Caudate nucleus (tissue), 63 donors: ENCODE measurements at places on chromosomes 12 and 14.

DNA sequence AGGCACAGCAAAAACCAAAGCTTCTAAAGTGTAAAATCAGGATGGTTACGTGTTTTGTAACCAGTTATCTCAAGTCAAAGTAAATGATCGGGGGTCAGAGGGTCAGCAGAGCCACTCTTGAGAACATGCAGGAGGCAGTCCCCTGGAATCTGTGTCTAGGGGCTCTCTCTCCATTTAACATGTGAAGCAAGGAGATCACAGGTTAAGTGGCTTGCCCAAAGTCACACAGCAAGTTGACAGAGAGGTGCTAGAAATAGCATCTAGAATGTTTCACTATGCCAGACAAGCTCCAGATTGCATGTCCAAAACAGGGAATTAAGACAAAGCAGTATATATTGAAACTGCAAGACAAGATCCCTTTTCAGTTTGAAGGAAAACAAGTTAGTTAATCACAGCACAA lies 33.4 kb downstream of the PPTC7 start:
- no peak for DNase-seq

DNA sequence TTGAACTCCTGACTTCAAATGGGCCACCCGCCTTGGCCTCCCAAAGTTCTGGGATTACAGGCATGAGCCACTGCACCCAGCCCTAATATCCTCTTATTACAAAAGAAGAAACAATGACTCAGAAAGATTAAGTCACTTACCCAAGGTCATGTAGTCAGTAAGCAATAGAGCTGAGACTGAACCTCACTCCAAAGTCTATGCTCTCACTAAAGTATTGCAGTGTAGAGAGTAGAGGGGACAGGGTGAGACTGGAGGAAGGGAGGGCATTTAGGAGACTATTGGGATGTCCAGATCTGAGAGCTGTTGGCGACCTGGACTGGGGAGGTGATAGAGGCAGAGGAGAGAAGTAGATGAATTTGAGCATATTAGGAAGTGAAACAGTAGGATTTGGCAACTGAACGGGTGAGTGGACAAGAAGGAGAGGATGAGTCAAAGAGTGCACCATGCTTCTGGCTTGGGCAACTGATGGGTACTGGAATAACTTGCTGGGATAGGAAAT lies 11.8 kb downstream of the P2RX7 start:
- DNase-seq: no peak

GRCh38 chr12:95463050-95463449 lies 10.9 kb upstream of the METAP2 start:
- no peak for DNase-seq

DNA sequence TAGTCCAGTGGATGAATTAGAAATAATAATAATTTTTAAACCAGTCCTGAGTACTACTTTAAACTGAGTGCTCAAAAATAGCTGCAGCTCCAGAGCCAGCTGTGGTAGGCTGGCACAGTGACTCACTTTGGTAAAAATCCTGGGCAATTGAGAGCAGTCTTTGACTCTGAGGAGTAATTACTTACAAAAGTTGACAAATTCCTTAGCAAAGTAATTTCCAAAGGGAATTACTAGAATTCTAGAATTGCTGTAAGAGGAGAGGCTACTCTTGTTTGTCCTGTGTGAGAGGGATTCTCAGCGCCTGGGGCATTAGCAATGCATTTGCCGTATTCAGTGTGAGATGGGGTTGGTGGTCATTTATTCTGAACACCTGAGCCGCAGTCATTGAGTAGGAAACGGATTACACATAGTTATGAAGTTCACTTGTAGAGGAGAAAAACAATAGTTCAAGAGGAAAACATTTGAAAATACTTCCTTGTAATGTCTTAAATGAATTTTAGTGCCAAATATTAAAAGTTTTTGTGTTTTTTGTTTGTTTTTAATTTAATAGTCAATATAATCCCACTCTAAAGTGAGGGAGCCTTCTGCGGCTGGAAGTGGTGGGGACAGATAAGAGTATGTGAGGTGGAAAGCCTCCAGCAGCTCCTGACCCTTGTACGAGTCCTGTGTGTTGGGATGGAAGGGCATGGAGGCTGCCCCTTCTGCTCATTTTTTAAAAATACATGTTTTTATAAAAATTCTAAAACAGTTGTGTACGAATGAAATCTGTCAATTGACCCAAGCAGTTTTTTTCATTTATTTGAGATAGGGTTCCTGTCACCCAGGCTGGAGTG lies 41.9 kb downstream of the EID3 start:
- DNase-seq: no peak
